ENCODE measurements at places on chromosomes 7 and 10.

DNA sequence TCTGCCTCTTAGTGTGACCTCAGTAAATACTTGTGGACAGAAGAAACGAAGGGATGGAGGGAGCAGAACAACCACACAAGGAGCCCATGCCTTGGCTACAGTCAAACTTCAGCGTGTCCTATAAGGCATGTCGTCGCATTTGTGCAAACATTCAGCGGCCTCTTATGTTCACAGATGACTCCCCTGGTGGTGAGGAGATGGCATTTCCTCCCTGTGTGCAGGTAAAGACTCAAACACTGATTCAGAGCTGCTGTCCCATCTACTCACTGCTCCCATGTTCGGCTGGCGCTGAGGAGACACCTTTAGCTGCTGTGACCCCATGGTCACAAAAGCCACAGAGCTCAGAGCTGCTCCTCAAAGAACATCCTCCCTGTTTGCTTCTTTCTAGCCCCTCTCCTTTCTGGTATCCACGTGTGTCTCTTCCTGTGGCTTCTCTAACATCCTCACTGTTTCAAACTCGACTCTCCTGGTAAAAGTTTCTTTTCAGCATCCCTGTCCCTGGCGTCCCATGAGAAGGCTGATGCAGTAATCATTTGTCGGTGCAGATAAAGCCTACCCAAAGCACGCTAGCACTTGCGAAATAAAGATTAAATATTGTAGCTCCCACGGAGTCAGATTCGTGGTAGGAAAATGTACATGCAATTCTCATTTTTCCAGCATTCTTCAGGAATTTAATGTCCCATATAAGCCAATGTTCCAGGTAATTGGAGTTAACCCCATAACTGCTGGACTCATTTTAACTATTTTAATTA lies 124.9 kb upstream of the NEBL start:
- no peak for DNase-seq

- no peak for DNase-seq
These were observed 154.4 kb upstream of the MKLN1 start for GRCh38 chr7:131173145-131173890.

- no peak for DNase-seq
These were observed 2.8 kb downstream of the DUSP5 start for GRCh38 chr10:110500515-110500905.

GRCh38 chr7:23024454-23024853 lies 10.5 kb upstream of the HYCC1 start:
- no peak for DNase-seq

DNA sequence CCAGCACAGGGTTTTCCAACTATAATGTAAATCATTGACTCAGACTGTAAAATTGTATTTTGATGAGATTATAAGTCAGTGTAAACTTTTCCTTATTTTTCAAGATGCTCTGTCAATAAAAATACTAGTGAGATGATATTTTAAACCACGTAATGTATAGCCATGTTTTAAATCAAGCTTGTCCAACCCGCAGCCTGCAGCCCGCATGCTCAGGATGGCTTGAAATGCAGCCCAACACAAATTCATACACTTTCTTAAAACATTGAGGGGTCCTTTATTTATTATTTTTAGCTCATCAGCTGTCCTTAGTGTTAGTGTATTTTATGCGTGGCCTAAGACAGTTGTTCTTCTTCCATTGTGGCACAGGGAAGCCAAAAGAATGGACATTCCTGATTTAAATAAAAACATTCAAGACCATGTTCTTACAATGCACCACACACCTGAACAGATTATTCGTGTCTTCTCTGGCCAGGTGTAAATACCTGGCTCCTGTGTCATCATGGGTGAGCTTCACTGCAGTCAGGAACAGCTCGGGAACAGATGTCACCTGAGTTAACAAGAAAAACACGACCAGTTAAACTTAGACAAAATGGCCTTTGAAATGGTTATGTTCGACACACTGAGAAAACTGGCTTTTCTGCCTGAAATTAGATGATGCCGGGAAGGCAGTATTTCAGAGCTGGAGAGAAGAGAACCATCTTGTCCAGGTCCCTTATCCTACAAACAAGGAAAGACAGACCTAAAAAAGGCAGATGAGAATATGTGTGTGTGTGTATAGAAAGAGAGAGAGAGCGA lies 5.9 kb downstream of the PITRM1 start:
- no peak for DNase-seq
